ENCODE measurements at places on chromosomes 12 and 14. TPM values are rescaled to one million over a fixed set of nuclear protein-coding genes. Genes with fewer than 3 reads are reported as not detected.

DNA sequence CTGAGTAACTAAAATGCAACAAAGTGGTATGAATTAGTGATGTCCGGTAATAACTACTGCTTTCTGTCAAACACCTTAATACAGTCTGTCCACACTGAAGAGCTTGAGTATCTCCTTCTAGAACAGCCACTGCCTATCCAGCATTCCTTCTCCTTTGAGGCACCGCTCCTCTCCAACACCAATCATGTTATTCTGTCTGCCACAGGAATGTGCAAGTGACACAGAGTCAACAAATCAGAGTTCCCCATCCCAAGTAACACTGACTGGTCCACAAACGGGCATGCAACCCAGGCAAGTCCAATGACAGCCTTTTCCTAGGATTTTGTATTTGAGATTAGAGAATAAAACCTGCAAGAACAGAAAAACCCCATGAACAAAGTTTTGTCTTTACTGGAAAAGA is 3.8 kb downstream of the GXYLT1 start:
- no peak for DNase-seq
- no peaks in the 10 kb centered on the region for H3K27me3 ChIP-seq
- no peak overlapping the region for H3K4me3 ChIP-seq
- H3K4me1 ChIP-seq: no peaks in the 10 kb centered on the region

GRCh38 chr14:88986146-88986841 is 161.8 kb downstream of the TTC8 start:
- no peaks in the 10 kb centered on the region for H3K36me3 ChIP-seq
- H3K27me3 ChIP-seq: no peaks in the 10 kb centered on the region
- H3K4me1 ChIP-seq: no peaks in the 10 kb centered on the region
- no peak overlapping the region for H3K27ac ChIP-seq
- H3K4me3 ChIP-seq: no peak overlapping the region

DNA sequence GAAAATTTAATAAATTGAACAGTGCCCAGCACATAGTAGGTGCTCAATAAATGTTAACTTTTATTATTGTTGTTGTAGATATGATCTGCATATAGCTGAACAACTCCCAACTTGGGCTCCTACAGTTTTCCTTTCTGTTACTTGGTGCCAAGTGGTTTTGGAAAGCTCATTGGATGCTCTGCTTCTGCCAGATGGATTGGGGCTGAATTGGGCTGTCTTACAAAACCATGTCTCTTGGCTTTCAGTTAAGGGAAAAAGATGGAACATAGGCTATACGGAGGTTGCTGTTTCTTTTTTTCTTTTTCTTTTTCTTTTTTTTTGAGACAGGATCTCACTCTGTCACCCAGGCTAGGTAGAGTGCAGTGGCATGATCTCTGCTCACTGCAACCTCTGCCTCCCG is 140.7 kb upstream of the PWP1 start:
- no peak for DNase-seq
- H3K36me3 ChIP-seq: no peaks in the 10 kb centered on the region
- no peaks in the 10 kb centered on the region for H3K4me1 ChIP-seq
- H3K27me3 ChIP-seq: no peaks in the 10 kb centered on the region
- H3K4me3 ChIP-seq: no peak overlapping the region

Gene ZDHHC22
- total RNA-seq: not detected

Gene PTPRB
- 36.1 TPM for total RNA-seq

Gene CELA1
- not detected for total RNA-seq
